Naive thymus-derived CD8-positive, alpha-beta T cell (primary cell): ENCODE measurements at places on chromosomes 3 and 15.

DNA sequence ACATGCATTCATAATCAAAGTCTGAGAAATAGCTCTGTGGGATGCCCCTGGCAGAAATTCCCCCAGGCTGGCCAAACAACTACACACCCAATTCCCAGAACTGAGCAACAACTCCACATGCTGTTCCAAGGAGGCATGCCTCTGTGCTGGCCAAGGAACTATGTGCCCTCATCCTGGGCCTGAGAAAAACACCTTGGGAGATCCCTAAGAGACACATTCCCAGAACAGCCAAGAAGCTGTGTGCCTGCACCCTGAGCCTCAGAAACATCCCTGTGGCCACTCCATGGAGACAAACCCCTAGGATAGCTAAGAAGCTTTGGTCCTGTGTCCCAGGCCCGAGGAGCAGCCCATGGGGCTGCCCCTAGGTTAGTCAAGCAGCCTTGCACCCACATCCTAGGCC is 92.3 kb upstream of the MME start:
- no peak for DNase-seq

DNA sequence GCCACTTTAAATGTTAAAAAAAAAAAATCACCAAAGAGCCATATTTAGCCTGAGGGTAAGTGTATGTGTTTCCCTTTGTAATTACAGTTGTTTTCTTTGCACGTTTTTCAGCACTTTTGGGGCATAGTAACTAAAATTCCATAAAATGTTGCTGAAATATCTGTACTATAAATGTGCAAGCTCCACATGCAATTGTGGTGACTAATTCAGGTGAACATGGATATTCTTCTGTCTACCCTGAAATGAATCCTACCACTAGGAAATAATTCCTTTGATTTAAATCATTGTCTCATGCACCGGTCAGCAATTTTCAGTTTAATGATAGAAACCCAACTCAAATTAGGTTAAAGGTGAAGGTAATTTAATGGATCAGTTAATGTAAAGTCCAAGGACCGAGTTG is 13.1 kb upstream of the TFG start:
- no peak for DNase-seq

GRCh38 chr3:184724699-184725098 is 12.8 kb upstream of the MAGEF1 start:
- DNase-seq, result no peak

- no peak for DNase-seq
These were observed 6.0 kb downstream of the NCKIPSD start for GRCh38 chr3:48679411-48680391.

GRCh38 chr15:82183121-82184031 is 79.2 kb downstream of the EFL1 start:
- DNase-seq, result no peak

- no peak for DNase-seq
These were observed 24.9 kb upstream of the WNT5A start for GRCh38 chr3:55511895-55512570.

DNA sequence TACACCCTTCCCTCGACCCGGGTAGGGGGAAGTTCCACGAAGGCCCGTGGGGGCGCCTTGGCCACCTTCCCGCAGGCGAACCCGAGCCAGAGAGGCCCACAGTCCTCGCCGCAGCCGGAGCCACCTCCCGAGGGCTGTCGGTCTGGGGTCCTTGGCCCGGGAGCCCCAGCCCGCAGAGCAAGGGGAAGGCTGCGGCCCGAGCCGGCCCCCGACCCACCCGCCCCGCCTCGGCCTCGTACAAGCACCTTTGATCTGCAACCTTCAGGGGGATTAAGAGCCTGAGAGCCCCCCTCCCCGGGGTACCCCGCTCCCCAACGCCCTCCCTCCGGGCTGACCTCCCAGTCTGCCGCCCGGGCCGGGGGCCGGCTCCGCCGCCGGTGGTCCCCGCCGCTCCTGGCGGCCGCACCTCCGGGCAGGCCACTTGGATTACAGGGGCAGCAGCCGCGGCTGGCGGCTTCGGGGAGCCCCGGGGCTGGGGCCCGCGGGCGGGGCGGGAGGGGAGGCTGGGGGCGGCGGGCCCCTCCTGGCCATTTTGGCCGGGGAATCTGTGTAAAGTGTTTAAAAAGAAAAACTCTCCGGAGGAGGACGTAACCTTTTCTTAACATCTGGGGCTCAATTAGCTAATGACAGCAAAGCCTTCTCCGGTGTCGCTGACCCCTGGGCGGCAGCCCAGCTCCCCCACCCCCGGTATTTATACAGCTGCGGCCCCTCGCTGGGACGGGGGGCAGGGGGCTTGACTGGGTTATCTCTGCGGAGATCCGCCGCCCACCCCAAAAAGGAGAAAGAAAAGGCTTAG is 40.2 kb downstream of the EPHB3 start:
- DNase-seq, result no peak
